CD4-positive, CD25-positive, alpha-beta regulatory T cell (primary cell): ENCODE measurements at places on chromosomes 2 and 18.

- no peak for DNase-seq
Measured at GRCh38 chr18:3260995-3261372, 949 bp upstream of the MYL12B start.

GRCh38 chr18:13532406-13533075, 193.8 kb downstream of the FAM210A start:
- DNase-seq: no peak

DNA sequence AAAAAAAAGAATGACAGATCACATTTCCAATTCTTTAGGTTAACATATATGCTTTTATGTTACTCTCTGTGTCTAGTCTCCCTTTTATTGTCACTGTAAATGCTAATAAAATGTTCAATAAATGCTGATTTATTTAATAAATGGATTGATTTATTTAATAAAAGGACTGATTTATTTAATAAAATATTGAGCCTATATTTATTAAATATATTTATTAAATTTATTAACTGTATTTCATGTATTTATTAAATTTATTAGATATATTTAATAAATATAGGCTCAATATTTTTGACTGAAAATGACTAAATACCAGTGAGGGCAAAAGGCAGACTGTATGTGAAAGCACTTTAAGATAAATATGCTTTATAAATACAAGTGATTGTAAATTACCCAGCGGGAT, 142.6 kb downstream of the SH3BP4 start:
- DNase-seq: no peak

GRCh38 chr2:72007402-72007801, 140.3 kb downstream of the CYP26B1 start:
- no peak for DNase-seq

GRCh38 chr2:25557179-25558036, 116.0 kb downstream of the DTNB start:
- no peak for DNase-seq
